ENCODE measurements at places on chromosomes 7 and 10.
A peak's percentile ranks its signal among the peaks of the same experiment; 100 is the strongest.

GRCh38 chr7:22723181-22723601, 3.8 kb upstream of the IL6 start:
- peak; percentile 95 for DNase-seq

DNA sequence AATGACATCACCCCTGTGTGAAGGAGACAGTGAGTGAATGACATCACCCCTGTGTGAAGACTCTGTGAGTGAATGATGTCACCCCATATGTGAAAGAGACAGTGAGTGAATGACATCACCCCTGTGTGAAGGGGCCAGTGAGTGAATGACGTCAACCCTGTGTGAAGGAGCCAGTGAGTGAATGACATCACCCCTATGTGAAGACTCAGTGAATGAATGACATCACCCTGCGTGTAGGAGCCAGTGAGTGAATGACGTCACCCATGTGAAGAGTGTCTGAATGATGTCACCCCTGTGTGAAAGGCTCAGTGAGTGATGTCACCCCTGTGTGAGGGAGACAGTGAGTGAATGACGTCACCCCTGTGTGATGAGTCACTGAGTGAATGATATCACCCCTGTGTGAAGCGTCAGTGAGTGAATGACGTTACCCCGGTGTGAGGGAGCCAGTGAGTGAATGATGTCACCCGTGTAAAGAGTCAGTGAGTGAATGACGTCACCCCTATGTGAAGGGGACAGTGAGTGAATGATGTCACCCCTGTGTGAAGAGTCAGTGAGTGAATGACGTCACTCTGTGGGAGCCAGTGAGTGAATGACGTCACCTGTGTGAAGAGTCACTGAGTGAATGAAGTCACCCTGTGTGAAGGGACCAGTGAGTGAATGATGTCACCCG, 478.1 kb downstream of the PTPRN2 start:
- DNase-seq: peak; percentile 1

DNA sequence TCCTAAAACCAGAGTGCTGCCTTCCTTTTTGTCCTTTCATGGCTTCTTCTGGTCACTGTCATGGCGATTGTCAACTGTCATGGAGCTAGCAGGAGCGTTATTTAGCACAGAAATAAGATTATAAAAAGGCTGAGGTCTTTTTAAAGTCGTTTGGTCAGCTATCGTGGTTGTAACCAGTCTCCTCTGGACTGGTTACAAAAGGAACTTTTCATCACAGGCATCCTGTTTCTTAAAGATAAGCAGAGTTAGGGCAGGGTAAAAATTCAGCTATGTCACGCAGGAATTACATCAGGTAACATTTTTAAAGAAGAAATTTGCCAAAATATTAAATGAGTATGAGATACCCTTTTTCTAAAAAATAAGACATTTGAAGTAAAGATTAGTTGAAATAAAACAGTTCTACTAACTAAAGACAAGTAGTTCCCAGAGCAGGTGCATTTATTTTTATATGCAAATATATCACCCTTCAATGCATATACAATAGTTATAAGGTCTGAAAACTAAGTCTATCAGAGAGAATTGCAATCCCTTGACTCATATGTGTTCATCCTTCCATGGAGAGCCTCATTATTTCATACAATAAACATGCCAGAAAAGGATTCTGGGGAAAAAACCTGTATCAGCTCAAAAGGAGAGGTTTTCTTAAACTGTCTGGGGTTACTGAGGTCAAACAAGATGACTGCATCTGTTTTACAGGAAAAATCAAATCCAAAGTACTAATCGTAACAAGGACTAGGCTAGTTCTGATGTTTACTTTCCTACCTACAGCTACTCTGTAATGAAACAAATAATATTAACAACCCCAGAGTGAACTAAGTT, 20.9 kb downstream of the FAM24A start:
- DNase-seq: no peak

GRCh38 chr7:33044401-33044718, 18.2 kb downstream of the NT5C3A start:
- DNase-seq: no peak

All from suppressor macrophage treated with lipopolysaccharide for 1 hour (primary cell).